ENCODE measurements at places on chromosomes 11 and 22.

GRCh38 chr11:37364246-37364839 is 766.3 kb upstream of the RAG2 start:
- DNase-seq = no peak

DNA sequence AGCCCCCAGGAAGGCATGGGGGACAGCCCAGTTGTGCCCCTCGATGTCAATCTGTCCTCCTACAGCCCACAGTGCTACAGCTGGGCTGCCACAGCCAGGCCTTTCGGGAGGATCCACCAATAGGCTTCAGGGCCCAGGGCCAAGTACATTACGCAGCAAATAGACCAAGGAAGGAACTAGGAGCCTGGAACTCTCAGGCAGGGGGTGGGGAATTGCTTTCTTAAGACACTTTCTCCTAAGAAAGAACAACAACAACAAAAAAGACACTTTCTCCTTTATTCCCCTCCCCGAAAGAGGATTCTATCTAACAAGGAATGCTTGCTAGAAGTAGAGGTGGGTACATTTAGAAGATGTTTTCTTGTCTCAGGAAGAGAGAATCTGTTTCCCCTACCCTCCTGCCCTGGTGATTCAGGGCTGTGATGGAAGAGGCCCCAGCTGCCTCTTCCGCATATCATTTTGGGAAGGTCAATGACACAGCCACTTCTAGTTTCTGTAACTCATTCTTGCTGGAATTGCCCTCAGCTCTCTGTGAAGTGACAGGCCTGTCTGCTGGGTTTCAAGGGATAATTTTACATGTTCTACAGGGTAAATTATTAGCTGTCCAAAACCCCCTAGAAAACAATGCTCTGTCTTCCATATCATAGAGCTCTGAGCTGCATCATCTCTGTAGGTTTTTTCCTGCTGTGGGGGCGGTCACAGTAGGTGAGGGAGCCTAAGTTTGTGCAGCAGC is 6.0 kb upstream of the MALAT1 start:
- peak; percentile 93 for DNase-seq

DNA sequence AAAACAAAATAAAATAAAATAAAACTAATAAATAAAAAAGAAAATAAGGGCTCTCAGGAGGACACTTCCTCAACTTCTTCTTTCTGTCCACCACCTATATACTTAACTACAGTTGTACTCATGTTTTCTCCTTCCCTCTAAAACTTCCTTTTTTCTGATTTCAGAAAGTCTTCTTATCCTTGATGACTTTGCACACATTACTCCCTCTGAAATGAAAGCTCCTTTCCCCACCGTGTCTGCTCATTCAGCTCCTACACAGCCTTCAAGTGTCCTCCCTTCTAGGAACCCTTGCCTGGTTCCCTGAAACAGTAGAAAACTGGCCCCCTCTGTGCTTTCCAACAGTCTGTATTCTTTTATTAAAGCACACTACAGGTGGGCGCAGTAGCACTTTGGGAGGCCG is 18.3 kb upstream of the DDX17 start:
- no peak for DNase-seq

GRCh38 chr11:68753300-68753699 is 2.0 kb upstream of the TESMIN start:
- DNase-seq = no peak

DNA sequence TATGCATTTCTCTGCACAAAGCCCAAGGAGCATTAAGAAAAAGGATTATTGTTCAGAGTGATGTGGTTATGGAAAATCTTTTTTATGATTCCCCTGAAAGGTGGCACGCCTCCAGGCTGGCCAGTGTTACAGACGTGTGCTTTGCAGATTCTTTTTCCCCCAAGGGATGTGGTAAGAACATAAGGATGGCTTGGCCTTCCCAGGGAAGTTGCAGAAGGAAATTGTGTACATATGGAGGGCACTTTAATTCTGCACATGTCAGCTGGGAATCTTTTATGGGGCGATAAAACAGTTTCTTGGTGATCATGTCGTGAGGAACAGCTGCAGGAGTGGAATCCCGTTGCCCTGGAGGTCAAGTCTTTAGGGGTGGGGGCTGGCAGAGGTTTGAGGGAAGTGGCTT is 9.7 kb downstream of the SMARCB1 start:
- DNase-seq = no peak

- no peak for DNase-seq
These were observed 41.4 kb upstream of the ZBED5 start for GRCh38 chr11:10899121-10899830.

GRCh38 chr11:115894176-115894575 is 390.0 kb upstream of the CADM1 start:
- DNase-seq = no peak

- DNase-seq = no peak
These were observed 141.2 kb downstream of the DLG2 start for GRCh38 chr11:85485902-85486301.

DNA sequence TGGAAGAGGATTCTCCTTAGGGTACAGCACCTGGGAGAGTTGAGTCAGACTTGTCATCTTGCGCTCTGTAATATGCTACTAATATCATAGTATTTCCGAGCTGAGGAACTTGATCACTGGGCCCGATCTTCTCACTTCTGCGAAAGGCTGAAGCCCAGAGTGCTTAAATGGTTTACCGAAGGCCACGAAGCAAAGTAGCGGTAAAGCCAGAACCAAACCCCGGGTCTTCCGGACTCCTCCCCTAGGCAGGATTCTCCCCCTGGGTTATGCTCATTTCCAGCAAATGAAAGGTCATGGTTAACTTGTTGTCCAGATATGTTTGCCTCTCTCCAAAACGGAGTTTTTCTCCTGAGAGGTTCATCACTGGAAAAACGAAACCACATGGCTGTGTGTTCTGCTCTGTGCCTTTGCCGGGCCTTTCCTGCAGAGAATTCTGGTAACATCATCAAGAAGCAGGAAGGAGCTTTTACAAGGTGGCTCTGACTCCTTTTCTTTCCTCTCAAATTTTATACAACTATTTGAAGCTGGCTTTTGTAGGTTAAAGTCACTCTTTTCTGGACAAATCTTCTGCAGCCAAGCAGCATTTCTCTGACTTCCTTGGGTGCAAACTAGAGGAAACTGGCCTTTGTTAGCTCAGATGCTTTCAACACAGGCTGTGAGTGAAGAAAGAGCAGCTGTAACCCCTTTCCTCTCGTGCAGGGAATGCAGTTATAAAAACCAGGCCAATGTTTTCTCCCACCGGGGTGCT is 35.5 kb downstream of the UBASH3B start:
- DNase-seq = peak; percentile 68

GRCh38 chr11:116857936-116858335 is 20.5 kb upstream of the APOA1 start:
- DNase-seq = no peak

DNA sequence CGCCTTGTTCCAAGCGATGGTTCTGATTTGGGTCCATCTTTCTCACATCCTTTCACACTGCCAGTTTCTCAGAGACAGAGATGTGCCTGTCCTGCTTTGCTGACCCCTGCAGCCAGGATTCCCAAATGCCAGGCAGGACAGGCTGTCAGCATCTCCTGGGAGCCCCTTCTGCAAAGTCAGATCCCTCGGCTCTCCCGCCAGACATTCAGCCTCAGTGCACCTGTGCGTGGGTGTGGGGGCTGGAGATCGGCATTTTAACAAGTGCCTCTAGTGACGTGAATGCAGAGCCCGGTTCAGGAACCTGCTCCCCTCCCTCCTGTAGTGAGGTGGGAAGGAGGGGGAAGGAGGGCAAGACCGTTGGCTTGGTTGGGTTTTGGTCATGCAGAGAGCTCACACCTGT is 108.9 kb upstream of the FGF3 start:
- no peak for DNase-seq

DNA sequence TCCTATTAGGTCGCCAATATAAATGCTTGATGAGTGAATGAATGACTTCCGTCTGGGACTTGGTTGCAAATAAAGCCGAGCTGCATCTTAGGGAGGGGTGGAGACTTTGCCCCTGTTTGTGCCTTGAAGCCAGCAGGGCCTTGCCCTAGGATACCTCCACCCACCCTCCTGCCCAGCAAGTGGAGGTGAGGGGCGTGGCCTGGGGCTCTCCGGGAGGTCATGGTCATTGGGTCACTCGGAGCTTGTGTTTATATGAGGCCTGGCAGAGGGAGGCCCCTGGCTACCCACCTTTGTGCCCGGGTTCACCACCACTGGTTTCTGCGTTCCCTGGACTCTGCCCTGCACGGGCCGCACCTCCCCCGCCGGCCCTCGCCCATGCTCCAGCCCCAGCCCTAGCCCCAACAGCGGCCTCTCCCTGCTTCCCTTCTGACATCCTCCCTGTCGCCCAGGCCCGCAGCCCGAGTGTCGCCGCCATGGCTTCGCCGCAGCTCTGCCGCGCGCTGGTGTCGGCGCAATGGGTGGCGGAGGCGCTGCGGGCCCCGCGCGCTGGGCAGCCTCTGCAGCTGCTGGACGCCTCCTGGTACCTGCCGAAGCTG is 4.3 kb downstream of the MPST start:
- no peak for DNase-seq

DNA sequence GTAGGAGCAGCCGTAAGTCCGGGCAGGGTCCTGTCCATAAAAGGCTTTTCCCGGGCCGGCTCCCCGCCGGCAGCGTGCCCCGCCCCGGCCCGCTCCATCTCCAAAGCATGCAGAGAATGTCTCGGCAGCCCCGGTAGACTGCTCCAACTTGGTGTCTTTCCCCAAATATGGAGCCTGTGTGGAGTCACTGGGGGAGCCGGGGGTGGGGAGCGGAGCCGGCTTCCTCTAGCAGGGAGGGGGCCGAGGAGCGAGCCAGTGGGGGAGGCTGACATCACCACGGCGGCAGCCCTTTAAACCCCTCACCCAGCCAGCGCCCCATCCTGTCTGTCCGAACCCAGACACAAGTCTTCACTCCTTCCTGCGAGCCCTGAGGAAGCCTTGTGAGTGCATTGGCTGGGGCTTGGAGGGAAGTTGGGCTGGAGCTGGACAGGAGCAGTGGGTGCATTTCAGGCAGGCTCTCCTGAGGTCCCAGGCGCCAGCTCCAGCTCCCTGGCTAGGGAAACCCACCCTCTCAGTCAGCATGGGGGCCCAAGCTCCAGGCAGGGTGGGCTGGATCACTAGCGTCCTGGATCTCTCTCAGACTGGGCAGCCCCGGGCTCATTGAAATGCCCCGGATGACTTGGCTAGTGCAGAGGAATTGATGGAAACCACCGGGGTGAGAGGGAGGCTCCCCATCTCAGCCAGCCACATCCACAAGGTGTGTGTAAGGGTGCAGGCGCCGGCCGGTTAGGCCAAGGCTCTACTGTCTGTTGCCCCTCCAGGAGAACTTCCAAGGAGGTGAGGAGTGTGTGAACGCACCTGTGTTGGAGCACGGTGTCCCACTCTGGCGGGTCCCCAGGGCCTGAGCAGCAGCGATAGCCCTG is at the start of gene TAGLN:
TSS of gene TAGLN (plus strand) at position 318 of the 863 bp plus-strand sequence. CDS start 3,644 bp downstream, outside the sequence.
- peak; percentile 97 for DNase-seq

GRCh38 chr22:42314709-42315391 is 44.4 kb upstream of the TCF20 start:
- DNase-seq = no peak

GRCh38 chr22:48720662-48721394 is 1106.8 kb downstream of the BRD1 start:
- no peak for DNase-seq

DNA sequence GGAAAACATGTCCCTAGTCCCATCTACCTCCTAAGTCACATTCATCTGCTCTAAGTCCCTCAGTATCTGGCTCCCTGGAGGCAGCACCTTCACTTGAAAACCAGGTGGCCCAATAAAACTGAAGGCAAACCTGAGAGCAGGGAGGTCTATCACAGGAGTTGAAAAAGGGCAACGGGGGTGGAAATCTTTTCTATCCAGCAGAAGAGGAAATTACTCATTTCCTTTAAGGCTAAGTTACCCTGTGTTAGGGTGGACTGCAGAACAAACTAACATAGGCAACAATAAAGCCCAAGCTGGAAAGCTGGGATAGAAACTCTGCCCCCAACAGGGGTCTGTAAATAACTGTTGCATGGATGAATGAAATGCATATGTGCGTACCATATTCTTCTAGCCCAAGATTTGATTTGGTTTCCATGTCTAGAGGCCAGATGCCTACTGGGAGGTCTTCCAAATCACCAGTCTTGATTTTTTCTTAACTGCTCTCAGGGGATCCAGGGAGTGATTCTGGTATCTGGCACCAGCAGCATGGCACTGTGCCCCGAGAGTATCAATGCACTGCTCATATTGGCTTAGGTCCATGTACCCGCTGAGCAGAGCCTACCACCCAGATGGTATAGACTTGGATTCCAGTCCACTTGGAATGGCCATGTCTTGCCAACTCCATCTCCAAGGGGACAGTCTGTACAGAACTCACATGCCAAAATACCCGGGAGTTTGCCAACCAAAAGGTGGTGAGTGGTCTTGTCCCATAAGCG is 350.0 kb upstream of the NCAM1 start:
- DNase-seq = peak; percentile 22

GRCh38 chr11:69402251-69402887 is 79.1 kb upstream of the LINC01488 start:
- no peak for DNase-seq

- DNase-seq = no peak
These were observed 65.0 kb downstream of the CWF19L2 start for GRCh38 chr11:107392611-107393010.

GRCh38 chr11:32916994-32917393 is 24.4 kb downstream of the QSER1 start:
- no peak for DNase-seq

Measured in astrocyte of the spinal cord (primary cell).